ENCODE measurements at places on chromosomes 12 and 14. TPM values are rescaled to one million over a fixed set of nuclear protein-coding genes. Genes with fewer than 3 reads are reported as not detected.

GRCh38 chr12:131085125-131085815, 131.6 kb downstream of the ADGRD1 start:
- peak; percentile 32 for DNase-seq

The RDH16 gene
- total RNA-seq = 0.66 TPM

DNA sequence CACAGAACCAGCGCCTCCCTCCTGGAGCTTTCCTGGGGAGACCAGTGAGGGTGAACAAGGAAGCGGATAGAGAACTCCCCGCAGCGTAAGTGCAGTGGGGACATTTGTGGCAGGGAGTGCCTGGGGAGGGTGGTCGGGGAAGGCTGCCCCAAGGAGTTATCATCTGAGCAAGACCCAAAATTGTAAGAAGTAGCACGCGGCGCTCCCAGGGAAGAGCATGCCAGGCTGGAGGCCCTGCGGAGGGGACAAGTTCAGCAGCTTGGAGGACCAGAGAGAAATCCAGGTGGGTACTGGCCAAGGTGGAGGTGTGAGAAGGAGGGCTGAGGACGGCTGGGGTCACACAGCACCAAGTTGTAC, 46.2 kb upstream of the RIMBP2 start:
- no peak for DNase-seq

DNA sequence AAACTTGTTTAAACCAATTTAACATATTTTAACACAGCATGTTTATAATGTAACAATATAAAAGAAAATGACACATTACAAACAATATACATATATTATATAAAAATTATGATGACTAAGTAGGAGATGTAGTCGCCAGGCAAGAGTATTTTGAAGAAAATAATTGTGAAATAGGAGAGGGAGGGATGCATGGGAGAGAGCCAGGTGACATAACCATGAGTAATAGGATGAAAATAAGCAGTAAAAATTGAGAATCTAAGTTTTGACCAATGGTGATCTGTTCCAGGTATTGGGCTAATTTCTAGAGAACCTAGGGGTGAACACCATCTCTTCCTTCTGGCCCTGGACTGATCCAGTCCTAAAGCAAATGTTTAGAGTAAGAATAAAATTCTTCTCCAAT, 315.2 kb upstream of the G2E3 start:
- DNase-seq = no peak

The CPNE6 gene
- 0.04 TPM for total RNA-seq

- DNase-seq = peak; percentile 61
Observed at GRCh38 chr12:26122681-26123481, 2.0 kb downstream of the BHLHE41 start.

The MFAP5 gene
- total RNA-seq = not detected

The LPAR5 gene
- total RNA-seq = not detected

GRCh38 chr12:72465940-72466630, 193.9 kb downstream of the TRHDE start:
- DNase-seq = no peak

The NTS gene
- total RNA-seq = 219 TPM

The ADAM21 gene
- total RNA-seq = not detected

DNA sequence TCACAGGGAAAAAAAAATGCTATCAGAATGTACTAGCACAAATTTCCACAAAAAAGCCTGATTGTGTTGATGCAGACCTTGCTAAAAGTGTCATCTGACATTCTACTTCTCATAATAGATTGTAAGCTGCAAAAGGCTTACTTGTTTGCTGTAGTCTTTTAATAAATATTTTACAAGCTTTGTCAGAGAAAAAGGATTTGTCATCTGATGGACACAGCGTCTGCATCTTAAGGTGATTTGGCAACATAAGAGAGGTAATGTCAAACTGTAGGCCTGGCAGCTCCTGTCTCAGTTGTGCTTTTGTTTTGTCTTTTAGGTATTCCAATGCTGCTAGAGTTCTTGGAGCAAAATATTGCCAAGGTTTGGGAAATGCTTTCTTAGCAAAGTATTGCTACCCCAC, 26.3 kb upstream of the KCNH3 start:
- DNase-seq = no peak

The GZMB gene
- total RNA-seq = not detected

All from H7 (cell line).